ENCODE measurements at places on chromosomes 11 and 22.

- DNase-seq, result no peak
Observed at GRCh38 chr11:35056391-35057093, 82.4 kb upstream of the CD44 start.

DNA sequence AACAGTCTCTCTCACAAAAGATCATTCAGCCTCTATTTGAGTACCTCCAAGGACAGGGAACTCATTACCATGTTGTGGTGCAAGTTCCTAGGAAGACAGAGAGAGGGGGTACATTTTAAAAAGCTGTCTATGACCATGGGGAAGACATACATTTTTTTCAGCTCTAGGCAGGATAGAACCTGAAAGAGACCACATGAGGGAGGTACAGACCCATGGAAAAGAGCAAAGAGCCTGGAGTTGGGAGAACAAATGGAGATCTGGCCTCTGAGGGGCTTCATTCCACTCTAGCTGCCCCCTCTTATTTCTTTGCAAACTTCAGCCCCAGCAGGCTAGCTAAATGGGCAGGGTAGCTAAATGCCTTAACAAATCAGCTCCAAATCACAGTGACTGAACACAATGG is 36.3 kb downstream of the KCNC1 start:
- DNase-seq, result no peak

DNA sequence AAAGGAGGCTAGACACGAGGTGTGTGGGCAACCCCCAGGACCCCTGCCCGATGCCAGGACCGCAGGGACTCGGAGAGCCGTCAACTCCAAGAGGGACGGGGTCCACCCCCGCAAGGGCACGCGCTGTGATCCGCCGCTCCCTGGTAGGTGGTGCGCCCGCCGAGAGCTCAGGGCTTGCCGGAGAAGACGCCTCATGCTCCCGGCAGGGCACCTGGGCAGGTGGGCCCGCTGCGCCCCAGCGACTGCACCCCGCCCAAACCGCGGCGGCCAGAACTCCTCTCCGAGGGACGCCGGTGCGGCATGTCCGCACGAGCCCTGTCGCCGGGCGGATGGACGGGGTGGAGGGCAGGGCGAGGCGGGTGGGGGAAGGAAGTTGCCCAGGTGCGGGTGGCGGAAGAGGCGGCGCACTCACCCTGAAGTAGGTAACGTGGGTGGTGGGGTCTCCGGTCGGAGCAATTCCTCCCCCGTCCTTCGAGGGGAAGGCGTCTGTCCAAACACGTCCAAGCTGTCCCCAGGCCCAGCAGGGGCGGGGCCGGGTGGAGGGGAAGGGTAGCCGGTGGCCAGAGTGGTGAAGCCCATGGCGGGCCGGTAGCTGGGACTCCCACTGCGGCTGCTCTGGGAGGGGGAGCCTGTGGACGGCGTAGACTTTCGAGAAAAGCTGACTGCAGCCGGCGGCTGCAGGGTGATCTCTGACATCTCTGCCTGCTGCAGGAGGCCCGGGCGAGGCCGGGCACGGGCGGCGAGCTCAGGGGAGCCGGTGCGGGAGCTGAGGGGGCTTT is 37.2 kb downstream of the IGSF9B start:
- no peak for DNase-seq

DNA sequence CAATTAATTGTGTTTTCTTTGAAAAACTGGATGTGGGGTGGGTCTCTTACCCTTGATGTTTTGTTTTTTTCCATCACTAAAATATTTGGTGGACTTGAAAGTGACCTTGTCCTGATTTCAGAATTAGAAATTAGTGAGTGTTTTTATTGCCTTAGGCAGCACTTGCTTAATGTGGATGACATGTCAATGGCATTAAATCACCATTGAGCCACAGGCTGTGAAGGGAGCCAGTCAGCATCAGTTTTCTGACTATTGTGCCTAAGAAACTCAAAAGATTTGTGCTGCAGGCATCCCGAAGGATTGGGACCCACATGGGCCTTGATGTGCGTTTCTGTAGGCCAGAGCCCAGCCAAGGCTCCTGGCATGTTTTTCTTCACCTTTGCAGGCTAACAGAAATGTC is 53.8 kb downstream of the SWAP70 start:
- DNase-seq, result no peak

DNA sequence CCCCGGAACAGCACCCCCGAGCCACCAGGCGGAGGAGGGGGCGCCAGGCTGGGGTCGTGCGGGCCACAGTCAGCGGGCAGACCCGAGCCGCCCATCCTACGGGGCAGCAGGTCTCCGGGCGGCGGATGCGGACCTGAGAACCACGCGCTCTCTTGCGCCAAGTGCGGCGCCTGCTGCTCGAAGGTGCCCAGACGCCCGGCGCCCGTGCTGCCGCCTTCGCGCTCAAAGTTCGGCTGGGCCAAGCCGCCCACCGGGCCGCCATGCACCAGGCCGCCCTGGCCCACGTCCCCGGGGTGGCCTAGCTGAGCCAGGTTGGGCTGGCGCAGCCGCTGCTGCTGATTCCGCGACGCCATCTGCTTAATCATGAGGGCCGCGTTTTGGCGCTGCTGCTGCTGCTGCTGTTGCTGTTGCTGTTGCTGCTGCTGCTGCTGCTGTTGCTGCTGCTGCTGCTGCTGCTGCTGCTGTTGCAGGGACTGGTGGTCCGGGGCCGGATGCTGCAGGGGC is 3.0 kb downstream of the MN1 start:
- DNase-seq, result no peak

DNA sequence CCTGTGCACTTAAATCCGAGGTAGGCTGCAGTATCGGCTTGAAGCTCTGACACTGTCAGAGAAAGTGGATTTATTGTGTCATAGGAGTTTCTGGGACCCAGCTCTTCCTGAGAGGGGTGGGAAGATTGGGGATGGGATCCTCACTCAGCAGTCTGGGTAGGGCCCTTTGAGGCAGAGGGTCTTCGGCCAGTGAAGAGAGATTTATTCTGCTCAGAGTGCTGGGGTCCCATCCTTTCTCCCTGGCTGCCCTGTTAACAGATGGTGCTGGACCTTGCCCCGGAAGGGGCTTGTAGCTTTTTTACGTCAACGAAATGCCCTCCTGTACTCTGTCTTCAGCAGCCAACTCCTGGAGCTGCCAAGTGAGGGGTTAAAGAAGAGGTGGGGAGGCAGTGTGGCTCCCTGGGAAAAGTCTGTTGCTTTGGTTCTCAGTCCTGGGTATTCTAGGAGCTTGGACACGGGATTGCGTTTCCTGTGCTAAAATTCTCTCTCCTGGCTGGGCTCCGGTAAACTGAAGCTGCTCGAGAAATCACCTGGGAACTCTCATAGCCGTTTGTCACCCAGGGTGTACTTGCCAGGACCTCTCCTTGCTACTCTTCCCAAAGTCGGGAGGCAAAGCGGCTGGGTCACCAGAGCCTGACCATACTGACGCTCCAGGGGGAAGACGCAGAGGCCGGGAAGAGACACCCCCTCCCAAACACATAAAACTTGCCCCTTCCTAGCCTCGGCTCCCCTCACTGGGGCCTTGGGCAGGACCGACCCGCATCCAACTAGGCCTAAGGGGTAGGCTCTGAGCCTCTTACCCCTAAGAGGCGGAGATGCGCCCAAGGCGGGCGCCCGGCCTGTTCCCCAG is 806 bp upstream of the SMDT1 start:
- no peak for DNase-seq

DNA sequence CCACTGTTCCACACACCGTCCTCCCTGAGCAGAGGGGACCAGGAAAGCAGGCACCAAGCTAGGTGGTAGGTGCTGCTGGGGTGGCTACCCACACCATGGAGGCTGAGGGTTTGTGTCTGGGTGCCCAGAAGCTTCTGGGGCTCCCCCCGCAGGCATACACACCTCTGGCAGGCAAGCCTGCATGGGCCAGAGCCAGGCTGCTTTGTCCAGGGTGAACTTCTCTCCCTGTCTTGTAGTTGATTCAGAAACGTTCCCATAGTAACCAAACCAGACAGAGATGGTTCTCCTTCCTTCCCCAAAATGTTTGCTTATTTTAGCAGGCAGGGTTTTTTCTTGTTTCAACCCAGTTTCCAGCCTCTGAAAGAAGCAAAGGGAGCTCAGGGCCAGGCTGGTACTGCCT is 40.9 kb upstream of the SUSD2 start:
- no peak for DNase-seq

DNA sequence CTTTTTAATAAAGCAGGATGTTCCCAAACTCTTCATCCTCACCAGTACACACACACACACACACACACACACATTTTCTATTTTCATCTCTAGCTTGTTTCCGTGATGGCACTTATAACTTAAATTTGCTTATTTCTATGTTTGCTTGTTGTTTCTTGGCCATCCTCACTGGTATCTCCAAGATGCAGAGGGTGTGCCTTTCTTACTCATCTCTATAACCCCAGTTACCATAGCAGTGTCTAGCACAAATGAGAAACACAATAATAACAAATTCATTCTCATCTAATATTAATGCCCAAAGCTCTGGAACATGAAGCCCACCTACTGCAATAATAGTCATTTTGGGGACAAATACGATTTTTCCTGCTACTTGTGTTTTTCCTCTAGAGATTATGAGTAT is 156.3 kb downstream of the GRM5 start:
- DNase-seq, result no peak

DNA sequence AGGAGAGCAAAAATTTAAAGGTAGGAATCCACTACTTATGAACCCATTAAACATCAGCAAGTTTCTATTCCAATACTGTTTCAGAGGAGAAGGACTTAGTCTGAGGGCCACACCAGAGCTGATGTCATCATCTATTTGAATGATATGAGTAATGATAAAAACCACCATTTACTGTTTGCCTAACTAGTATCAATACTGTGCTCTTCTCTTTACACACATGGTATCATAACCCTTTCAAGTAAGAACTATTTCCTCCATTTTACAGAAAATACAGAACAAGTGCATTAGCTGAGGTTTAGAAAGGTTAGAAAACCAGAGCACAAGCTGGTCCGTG is 651.3 kb upstream of the KIRREL3 start:
- DNase-seq, result no peak

GRCh38 chr22:37052386-37053309 is 1.1 kb downstream of the KCTD17 start:
- DNase-seq, result no peak

Measured in GM04504 (cell line).